ENCODE measurements at places on chromosomes 2 and 18.

- no peak for DNase-seq
Measured at GRCh38 chr2:119468154-119468955, 36.7 kb downstream of the TMEM37 start.

- DNase-seq: no peak
Measured at GRCh38 chr18:11183637-11184036, 34.3 kb upstream of the PIEZO2 start.

DNA sequence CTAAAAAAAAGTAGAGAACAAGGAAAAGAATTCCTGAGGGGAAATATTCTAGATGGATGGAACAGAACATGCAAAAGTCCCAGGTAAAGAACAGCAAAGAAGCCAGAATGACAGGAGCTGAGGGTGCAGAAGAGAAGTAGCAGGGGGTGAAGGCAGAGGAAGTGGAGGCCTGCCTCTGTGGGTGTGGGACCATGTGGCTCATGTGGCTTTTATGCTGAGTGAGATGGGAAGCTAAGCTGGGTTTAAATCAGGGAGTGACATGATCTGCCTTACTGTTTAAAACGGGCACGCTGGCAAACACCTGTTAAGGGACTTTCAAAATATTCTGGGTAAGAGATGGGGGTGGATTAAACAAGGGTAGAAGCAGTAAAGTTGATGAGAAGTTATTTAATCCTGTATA is 40.0 kb downstream of the GKN2 start:
- DNase-seq: no peak

- DNase-seq: no peak
Measured at GRCh38 chr2:199462347-199462955, 4.7 kb upstream of the SATB2 start.

DNA sequence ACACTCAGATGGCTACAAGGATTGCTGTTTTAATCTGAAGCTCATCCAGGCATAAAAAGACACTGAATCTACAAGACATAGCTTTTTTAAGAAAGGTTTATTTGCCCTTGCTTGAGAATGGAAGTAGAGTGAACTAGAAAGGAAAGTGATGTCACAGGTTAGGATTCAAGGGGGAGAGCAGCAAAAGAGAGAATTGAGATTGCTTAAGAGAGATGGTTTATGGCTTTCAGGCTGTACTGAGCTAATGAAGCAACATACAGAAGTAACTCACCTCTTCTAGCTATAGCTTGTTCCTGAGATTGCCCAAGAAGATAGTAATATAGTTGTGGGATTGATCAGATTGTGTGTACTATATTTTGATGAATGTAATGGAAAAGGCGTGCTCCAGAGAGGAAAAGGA is 26.1 kb upstream of the ACVR2A start:
- no peak for DNase-seq

Measured in stimulated activated CD4-positive, alpha-beta T cell treated with anti-CD3 and anti-CD28 coated beads, TNF-alpha, amount 100 ng/mL, for 4 hours (primary cell).